Tibial nerve (tissue), 4 donors: ENCODE measurements at places on chromosomes 11 and 22. TPM values are rescaled to one million over a fixed set of nuclear protein-coding genes. Genes with fewer than 3 reads are reported as not detected.

Gene DKK3
- 446 TPM for total RNA-seq

DNA sequence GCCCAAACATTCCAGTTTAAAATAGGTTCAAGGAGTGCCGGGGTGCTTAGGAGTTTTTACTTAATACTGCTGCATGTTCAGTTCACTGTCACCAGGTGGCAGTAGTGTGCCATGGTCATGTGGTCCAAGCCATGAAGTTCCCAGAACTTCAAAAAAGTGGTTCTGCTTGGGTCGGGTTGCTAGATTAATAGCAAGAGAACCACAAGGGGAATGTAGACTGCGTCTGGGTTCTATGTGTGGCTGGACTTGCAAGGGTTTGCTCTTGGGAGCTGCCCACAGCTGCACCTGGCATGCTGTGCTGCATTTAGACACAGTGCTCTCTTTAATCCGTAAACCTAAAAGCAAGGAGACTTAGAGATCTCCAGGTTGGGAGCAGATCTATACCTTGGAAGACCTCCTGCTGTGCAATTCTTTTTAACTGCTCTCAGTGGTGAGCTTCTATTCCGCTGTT lies 6.5 kb upstream of the SPON1 start:
- no peak for DNase-seq

DNA sequence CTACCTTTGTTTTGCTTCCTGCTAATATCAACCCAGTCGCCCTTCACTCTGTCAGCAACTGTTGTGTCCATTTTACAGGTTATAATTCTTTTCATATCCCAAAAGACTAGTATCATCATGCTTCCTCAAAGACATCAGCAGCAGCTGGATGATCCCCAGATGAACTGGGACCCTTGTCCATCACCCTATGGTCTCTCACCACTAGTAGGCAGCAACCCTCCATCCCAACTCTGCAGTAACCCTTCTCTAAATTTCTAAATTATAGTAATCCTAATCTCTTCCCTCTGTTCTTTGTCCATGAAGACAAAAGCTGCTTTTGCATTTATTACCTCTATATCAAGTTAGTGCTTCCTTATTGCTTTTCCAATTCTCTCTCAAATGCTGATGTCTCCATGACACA lies 1025.8 kb downstream of the FAM181B start:
- no peak for DNase-seq

DNA sequence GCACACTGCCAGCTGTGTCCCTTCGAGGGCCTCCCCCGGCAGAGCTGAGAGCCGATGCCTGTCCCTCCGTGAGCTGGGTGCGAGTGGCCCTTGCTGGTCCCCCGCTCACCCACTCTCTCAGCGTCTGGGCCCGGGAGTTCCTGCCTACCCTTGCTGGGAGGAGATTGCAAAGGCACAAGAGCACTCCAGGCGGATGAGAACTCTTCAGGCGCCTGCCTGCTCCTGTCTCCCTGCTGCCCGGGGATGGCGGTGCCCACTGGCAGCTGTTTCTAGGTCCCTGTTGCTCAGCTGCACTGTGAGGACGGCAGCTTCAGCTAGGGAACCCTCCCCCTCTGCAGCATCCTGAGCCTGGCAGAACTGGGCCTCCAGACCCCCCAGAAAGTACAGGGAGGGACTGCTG lies 61.1 kb downstream of the FLRT1 start:
- DNase-seq = no peak

- no peak for DNase-seq
Observed at GRCh38 chr11:60916669-60917206, 2.8 kb downstream of the TMEM109 start.

DNA sequence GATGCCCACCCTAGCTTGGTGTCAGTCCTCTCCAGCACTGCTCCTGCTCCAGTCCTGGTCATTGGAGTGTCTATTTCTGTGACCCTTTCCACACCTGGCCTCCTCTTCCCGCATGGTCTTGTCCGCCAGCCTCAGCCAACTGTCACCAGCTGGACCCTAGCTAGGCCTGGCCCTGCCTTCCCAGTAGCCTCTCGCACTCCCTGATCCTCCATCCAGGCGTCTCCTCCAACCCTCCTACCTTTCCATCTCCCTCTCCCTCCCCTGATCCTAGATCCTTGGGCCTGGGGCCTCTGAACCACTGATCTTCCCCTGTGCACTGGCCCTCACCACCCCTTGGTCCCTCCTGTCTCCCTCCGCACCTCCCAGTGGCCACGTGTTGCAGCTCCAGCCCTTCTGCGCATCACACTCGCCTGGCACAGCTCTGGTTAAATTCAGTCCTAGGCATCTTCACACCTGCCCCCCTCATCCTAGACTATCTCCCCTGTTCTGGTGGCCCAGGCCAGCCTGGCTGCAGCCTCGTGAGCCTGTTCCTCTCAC lies 9.9 kb downstream of the SYNGR1 start:
- no peak for DNase-seq

DNA sequence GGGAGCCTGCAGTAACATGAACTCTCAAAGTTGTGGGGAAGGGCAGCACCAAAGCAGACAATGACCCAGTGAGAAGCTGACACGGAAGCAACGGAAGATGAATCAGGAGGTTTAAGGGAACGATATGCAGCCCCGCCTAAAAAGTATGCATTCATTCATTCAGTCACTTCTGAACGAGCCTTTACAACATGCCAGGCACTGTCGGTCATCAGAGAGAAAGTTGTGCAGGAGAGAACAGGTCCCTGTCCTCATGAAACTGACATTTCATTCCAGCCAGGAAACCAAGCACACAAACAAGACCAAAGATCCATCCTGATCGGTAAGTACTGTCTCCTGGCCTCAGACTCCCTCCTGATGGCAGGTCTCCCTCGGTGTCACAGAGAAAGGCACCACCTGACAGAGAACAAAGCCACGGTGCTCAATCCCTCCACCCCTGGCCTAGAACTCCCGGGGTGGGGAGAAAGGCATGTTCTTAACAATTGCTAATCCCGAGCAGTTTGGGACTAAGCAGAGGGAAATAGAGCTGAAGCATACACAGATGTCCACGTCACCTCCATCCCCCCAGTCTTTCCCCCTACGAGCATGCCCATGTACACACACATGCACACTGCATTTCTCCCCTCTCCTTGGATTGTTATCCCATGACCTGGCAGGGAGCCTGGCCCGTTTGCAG lies 49.3 kb downstream of the LRFN4 start:
- peak; percentile 55 for DNase-seq

GRCh38 chr11:12968826-12969225 lies 40.3 kb upstream of the RASSF10 start:
- DNase-seq = no peak

- DNase-seq = no peak
Observed at GRCh38 chr11:57464539-57465181, 4.3 kb downstream of the RTN4RL2 start.

Gene MS4A12
- not detected for total RNA-seq

DNA sequence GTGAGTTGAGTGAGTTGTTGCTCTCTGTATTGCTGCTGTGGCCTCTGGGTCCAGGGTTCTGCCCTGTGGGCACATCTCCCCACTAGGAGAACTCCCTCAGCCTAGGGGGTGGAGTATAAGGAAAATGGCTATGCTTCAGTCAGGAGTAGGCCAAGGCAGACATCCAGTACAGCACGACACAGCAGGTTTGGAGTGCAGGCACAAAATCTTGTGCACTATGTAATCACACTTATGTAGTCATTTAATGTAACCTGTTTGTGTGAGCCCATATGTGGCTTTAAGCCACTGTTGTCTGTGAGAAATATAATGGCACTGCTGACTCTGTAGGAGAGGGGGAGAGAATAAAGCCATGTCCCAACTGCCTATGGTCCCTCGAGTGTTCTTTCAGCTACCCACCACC lies 90.1 kb downstream of the CCDC83 start:
- no peak for DNase-seq

Gene C11orf21
- 2.4 TPM for total RNA-seq

DNA sequence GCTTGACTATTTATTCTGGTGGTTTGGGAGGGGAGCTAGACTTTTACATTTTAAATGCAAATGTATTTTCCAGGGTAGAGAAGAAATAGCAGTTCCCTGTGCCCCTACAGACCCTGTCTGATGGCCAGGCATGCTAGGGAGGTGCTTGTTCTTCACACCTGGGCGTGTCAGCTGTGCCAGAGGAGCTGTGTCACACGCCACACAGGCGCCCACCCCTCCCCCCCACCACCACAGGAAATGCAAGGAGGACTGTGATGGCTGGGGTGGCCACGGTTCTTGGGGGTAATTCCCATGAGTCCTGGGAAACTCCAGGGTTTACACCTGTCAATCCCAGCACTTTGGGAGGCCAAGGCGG lies 82.2 kb downstream of the FLI1 start:
- no peak for DNase-seq

- no peak for DNase-seq
Observed at GRCh38 chr22:32546496-32546895, 71.9 kb downstream of the FBXO7 start.

- no peak for DNase-seq
Observed at GRCh38 chr22:29623059-29623458, 19.6 kb downstream of the NF2 start.

GRCh38 chr11:34680206-34680605 lies 59.3 kb downstream of the EHF start:
- DNase-seq = no peak

Gene TP53I11
- total RNA-seq = 65.5 TPM

- DNase-seq = no peak
Observed at GRCh38 chr11:96263238-96263763, 79.7 kb downstream of the MAML2 start.

DNA sequence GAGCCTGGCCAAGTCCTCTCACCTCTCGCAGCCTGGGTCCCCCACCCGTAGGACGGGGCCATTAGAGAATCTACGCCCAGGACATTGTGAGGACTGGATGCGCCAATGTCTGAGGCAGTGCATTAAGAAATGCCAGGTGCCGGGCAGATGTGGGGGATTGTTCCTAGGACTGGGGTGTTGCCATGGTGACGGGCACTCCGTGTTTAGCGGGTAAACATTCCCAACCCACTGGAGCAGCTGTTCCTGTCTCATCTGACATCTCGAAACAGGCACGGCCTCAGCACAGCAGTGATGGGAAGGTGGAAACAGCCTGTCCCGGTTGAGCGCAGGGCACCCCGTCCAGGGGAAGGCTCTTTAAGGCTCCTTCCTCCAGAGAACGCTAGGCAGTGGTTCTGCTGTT lies 99.6 kb upstream of the RTL6 start:
- no peak for DNase-seq

Gene CARD10
- 17.7 TPM for total RNA-seq

Gene TMPRSS13
- total RNA-seq = not detected

- DNase-seq = peak; percentile 25
Observed at GRCh38 chr22:42299586-42300258, 29.3 kb upstream of the TCF20 start.

DNA sequence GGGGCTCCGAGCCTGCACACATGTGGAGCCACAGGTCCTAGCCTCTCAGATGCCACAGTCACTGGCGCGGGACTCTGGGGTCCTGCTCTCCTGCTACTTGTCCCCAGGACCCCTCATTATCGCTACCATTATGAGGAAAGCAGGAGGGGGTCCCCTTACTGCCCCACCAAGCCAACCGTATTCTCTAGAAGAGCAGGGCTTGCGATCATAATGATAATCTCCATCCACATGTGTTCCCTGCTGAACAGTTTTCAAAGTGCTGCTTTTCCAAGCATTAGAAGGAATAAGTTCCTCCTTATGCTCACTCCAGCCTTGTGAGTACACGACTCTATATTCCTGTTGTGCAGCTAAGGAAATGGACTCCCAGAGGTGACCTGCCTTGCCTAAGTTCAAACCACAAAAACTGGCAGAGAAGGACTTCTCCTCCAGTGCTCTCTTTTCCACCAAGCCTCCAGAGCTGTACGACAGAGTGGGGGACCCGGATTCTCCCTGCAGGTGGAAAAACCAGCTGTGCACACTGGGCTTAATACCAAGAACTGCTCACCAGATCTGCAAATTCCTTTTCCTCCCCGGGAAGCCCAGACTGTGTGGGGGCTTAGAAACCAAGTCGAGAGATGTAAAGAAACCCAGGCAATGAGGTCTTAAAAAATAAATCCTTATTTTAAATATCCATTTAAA lies 92.8 kb upstream of the DRD2 start:
- DNase-seq = no peak

- DNase-seq = no peak
Observed at GRCh38 chr11:2590131-2590964, 109.4 kb downstream of the KCNQ1OT1 start.

DNA sequence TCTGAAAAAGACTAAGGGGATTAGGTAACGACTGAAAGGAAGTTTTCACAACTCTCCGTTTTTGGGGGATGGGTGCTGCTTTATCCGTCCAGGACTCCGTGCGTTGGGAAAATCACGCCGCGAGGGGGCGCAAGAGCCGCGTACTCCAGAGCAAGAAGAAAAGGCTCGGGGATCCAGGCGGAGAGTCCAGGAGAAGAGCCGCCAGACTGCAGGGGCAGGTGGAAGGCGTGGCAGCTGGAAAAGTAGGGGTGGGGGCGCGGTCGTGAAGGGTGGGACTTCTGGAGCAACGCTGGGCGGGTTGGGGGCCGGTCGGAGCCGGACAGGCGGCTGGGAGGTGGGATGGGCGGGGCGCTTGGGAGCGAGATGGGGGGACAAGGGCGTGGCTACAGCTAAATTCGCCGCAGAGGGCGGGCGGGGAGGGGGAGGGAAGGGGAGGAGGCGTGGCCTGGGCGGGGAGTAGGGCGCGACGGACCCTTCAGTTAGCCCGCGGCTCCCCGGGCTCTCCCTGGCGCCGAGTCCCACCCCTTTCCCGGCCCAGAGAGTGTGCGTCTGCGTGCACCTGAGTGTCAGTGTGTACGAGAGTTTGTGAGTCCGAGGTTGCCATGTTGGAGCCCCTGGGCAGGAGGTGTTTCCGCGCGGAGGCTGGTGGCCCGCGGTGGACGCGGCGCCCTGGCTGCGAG lies 613 bp upstream of the ARHGEF17 start:
- peak; percentile 99 for DNase-seq

Gene MYEOV
- total RNA-seq = 13.0 TPM

- DNase-seq = no peak
Observed at GRCh38 chr11:77051511-77051910, 15.3 kb upstream of the CAPN5 start.

GRCh38 chr11:77136074-77136473 lies 8.0 kb downstream of the MYO7A start:
- DNase-seq = no peak

Gene APOBEC3G
- total RNA-seq = 9.6 TPM

Gene NAA40
- total RNA-seq = 5.7 TPM

DNA sequence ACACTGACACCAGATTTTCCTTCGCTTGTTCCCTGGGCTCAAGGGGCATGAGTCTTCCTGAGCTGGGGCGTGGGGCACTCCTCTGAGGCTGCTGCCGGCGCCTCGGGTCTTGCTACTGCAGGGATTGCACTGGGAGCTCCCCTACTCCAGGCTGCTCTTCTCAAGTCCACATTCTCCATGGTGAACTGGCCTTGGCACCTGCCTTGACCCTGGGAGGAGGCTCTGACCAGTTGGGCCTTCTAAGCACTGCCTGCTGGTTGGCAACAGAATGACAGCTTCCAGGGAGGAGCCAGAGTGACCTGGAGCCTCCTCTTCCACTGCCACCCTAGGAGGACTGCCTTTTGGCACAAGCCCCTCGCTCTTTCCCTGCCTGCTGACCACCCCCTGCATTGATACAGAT lies 9.5 kb downstream of the FREY1 start:
- no peak for DNase-seq
